ENCODE measurements at places on chromosomes 6 and 20.
A peak's percentile ranks its signal among the peaks of the same experiment; 100 is the strongest.

GRCh38 chr6:169345146-169345545, 91.5 kb upstream of the THBS2 start:
- DNase-seq: no peak

GRCh38 chr6:3260296-3260695, 1.5 kb downstream of the PSMG4 start:
- DNase-seq: no peak

DNA sequence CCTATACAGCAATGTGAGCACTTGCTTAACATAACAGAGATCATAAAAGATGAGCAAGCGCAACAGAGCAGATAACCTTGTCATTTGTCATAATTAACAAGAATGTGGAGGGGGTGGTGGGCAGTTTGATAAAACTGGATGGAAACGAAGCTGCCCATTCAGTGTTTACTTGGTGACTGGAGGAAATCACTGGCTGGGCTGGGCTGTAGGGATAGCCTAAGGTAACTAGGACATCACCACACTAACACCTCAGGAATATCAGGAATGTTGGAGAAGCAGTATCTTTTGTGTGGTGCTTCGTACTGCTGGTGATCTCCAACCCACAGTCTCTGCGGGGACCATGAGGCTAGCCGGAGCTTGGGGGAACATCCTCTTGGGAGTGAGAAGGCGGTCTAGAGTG, 218.4 kb downstream of the HIVEP2 start:
- DNase-seq: no peak

DNA sequence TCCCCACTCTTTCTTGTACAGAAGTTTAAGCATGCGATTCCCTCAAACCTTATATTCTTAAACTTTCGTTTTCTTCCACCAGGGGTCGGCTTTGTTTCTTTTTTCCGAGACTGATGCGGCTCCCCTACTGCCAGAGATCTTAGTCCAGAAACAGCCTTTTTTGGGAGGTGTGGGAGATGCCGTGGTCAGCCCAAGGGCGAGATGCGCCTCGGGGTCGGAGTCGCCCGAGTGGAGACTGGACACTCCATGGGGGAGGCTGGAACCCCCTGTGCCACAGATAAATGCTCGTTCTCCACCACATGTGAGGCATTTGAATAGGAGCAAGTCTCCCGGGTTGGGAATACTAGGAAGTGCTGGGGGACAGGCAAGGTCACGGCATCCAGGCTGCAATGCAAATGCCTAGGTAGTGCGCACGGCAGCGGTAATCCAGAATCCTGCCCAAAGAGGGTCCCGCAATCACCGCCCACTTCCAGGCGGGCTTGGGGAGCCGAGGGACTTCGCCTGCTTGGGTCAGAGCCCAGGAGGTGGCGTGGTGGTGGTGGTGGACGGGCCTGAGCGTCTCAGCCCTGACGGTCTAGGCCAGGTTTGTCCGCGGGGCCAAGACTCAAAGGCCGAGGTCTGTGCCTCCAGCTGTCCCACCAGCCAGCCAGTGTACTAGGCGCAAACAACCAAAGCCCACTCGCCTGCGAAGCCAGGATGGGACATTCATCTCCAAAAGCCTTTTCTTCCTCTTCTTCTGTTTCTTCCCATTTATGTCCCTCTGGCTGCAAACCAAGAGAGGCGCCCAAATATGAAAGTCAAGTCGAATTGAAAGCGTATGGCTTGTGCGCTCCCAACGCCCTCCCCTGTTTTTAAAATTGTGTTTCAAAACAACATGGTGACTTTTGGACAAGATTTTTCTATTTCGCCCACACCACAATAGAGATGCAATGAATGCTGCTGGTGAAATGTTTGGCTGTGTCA, 39.3 kb upstream of the OSTM1 start:
- peak; percentile 54 for DNase-seq

GRCh38 chr6:162245830-162246420, 481.6 kb downstream of the PRKN start:
- DNase-seq: no peak

DNA sequence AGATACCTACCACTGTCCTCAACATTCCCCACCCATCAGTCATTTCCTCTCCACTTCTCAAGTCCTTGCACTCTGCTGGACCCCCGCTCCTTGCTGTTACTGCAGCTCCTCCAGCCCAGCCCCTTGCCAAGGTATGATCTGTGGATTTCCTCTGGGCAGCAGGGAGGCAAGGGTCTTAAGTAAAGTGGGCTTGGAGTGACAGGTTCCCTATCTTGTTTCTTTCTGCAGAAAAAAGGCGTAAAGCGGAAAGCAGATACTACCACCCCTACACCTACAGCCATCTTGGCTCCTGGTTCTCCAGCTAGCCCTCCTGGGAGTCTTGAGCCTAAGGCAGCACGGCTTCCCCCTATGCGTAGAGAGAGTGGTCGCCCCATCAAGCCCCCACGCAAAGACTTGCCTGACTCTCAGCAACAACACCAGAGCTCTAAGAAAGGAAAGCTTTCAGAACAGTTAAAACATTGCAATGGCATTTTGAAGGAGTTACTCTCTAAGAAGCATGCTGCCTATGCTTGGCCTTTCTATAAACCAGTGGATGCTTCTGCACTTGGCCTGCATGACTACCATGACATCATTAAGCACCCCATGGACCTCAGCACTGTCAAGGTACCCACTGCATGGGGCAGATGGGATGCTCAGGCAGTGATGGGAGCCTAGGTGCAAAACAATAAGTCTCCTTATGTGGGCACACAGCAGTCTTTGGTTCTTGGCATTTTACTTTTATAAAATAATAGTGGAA, 8.1 kb downstream of the BRD2 start:
- peak; percentile 29 for DNase-seq

GRCh38 chr20:11001764-11002540, 328.2 kb upstream of the JAG1 start:
- peak; percentile 99 for DNase-seq

DNA sequence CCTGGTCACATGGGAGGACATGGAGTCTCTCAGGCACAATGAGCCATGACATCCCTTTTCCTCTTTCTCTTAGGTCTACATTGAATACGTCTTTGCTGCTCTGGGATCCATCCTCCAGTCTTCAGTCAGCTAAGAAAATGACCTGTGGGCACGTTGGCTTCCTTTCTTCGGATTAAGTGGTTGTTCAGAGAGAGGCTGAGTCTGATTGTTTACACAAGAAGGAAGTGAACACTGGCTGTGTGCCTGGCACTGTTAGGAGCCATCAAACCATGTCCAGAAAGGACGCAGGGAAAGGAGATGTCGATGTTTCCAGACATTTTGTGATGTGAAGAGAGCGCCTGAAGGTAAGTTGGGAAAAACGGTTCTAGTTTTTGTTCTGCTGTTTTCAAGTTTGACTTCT, 309.9 kb upstream of the CDYL start:
- peak; percentile 63 for DNase-seq

- no peak for DNase-seq
Measured at GRCh38 chr20:38581830-38582358, 897 bp downstream of the ADIG start.

GRCh38 chr6:22737331-22737730, 168.0 kb downstream of the HDGFL1 start:
- DNase-seq: peak; percentile 56

DNA sequence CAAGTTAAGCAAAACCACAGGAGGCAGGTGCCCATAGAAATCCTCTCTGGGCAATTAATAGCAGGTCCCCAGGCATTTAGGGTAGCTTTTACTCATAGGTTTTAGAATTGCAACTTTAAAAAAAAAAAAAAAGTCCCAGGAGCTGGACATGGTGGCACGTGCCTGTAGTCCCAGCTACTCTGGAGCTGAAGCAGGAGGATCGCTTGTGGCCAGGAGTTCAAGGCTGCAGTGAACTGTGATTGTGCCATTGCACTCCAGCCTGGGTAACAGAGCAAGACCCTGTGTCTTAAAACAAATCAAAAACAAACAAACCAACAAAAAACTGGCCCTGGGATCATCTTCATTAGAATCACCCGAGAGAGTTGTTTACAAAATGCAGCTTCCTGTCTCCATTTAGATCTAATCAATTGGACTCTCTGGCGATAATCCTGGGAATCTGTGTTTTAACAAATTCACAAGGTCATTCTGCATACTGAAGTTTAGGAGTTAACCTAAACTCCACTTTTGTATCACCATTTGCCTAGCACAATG, 131.8 kb upstream of the AKAP12 start:
- no peak for DNase-seq

- DNase-seq: peak; percentile 50
Measured at GRCh38 chr20:57990396-57990987, 238.0 kb downstream of the ANKRD60 start.

DNA sequence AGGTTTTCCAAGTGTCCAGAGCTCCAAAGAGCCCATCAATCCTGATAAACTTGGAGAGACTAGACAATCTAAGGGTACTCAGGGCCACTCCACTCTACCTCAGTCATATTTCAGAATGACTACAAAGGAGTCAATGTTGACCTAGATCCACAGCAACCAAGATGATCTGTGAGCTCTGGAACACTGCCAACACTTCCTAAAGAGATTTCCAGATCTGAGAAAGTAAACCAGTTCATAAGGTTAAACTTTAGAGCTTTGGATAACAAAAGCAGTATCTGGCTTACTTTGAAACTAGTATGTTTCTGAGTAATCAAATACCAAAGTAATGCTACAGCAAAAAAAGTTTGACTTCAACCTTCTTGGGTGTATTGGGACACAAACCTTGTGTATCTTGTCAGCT, 122.7 kb downstream of the BTBD9 start:
- peak; percentile 69 for DNase-seq

DNA sequence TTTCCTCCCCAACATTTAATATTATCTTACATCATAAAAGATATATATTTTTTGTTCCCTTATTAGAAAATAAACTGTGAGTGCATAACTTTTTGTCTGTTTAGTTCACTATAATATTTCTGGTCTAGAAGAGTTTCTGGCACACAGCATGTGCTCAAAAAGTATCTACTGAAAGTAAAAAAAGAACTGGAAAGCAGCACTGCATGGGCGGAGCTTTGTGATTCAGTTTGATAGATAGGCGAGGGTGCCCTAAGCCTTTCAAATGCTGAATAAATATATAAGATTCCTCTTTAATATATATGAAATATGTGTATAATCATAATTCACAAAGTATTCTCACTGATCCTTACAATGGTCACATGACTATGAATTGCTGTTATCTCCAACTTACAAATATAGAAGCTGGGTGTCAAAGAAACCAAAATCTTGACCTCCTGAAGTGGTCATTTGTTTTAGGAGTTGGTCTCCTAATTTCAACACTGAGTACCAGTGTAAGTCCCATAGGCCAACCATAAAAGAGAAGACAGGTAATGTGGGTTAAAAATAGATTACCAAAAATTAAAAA, 50.8 kb downstream of the OR2B2 start:
- DNase-seq: no peak

- no peak for DNase-seq
Measured at GRCh38 chr20:47991875-47992488, 206.7 kb upstream of the SULF2 start.

DNA sequence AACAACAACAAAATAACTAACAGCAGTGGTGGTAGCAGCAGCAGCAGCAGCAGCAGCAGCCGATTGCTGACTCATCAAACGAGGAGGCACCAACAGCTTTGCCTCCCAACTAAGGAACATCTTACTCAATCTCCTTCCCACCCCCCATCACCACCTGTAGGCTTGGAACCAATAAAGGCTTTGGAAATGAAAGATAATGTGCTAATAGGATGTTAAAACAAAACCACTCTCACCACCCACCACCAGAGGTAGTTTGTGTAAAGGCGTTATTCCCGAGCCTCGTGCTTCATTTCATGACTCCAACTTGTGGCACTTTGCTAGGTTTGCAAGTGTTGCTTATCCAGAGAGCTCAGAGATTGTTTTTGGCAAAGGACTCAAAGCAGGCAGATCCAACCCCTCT, 346.5 kb downstream of the CD83 start:
- DNase-seq: no peak

GRCh38 chr6:56850626-56851025, 104.3 kb upstream of the BEND6 start:
- DNase-seq: no peak

DNA sequence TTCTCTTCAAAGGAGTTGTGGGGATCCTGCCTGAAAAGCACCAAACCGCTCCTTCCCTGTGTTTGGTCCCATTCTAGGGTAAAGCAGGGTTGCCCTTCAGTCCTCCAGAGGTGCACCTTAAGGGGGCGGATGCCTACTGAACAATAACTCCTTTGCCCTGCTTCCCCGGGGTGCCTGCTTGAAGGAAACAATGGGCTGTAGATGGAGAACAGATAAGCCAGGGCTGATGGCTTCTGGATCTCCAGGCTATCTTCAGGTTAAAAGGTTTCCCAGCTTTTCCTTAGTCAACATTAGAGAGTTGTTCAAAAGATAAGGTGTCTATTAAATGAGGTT, 5.4 kb upstream of the PRDM1 start:
- DNase-seq: no peak

- no peak for DNase-seq
Measured at GRCh38 chr6:128336436-128337095, 183.8 kb downstream of the PTPRK start.

DNA sequence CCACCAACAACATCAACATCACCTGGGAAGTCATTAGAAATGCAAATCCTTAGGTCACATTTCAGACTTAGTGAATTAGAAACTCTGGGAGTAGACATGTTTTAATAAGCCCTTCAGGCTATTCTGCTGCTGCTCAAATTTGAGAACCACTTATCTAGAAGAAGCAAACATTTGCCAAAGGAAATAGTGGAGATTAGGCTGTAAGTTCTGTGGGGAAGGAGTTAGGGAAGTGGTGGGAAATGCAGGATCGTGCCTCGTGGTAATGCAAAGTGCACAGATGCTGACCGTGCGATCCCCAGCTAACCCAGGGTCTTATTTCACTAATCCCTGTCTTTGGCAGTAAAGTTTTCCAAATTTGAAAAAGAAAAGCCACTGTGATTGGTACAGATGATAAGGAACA, 328.5 kb downstream of the EPM2A start:
- no peak for DNase-seq

GRCh38 chr6:49634836-49635218, 1.8 kb downstream of the RHAG start:
- no peak for DNase-seq

GRCh38 chr20:30486103-30486478, 771.4 kb upstream of the DEFB115 start:
- DNase-seq: no peak

DNA sequence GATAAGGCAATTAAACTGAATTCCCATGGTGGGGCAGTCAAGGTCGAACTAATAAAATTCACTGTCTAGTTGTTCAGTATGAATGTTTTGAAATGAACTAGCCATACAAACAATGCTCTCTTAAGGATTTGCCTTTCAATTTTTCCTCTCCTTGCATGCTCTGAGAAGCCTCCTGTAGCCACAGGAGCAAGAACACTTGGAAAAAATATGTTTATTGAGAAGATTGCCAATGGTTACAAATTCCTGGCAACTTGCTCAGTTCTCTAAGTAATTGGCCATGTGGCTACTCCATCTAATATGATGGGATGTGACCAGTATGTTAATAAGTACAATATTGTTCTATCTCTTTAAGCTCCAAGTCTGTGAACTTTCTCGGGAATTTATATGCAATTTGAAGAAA, 49.4 kb downstream of the FUT9 start:
- DNase-seq: no peak

Data from kidney tubule cell (primary cell).